ENCODE measurements at places on chromosomes 2 and 18.

DNA sequence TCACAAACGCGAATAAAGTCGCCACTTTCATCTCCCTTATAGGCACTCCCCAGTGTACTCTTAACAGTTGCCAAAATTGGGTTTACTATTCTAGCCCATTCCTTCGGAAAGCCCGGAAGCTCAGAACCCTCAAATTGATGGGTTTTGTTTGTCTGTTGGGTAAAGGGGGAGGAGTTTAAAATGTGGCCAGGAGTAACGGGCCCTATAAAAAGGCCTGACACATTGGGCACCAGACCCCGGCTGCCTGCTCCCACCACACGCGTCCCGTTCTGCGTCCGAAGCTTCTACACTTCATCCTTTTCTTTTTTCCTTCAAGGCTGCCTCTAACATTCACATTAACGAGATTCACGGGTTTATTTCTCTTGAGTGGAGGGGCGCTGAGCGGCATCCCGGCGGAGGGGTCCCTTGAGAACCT is 837 bp downstream of the NHEJ1 start:
- no peak for DNase-seq

DNA sequence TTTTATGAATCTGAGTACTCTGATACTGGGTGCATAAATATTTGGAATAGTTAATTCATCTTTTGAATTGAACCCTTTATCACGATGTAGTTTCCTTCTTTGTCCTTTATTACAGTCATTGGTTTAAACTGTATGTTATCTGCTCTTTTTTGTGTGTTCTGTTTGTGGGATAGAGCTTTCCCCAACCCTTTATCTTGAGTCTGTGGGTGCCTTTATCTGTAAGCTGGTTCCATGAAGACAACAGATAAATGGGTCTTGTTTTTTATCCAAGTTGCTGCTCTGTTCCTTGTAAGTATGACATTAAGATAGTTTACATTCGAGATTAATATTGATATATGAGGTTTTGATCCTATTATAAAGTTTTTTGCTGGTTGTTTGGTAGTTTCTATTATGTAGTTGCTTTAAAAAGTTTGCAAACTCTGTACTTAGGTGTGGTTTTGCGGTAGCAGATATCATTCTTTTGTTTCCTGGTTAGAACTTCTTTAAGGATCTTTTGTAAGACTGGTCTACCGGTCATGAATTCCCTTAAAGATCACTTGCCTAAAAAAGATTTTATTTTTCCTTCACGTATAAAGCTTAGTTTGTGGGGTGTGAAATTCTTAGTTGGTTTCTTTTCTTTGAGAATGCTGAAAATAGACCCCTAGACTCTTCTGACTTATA is 1451.3 kb upstream of the SLC39A10 start:
- DNase-seq, result no peak

DNA sequence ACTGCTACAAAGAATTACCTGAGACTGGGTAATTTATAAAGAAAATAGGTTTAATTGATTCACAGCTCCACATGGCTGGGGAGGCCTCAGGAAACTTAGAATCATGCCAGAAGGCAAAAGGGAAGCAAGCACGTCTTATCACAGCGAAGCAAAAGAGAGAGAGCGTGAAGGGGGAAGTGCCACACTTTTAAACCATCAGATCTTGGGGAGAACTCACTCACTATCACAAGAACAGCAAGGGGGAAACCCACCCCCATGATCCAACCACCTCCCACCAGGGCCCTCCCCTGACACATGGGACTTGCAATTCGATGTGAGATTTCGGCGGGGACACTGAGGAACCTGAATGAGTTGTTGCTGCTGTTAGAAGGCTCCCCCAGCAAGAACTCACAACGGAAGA is 220.2 kb upstream of the PIEZO2 start:
- DNase-seq, result no peak

- no peak for DNase-seq
Observed at GRCh38 chr2:11533278-11534070, at the start of gene GREB1. GREB1 (plus strand) TSS chr2:11534045; CDS start chr2:11556615, 22,570 bp downstream.

DNA sequence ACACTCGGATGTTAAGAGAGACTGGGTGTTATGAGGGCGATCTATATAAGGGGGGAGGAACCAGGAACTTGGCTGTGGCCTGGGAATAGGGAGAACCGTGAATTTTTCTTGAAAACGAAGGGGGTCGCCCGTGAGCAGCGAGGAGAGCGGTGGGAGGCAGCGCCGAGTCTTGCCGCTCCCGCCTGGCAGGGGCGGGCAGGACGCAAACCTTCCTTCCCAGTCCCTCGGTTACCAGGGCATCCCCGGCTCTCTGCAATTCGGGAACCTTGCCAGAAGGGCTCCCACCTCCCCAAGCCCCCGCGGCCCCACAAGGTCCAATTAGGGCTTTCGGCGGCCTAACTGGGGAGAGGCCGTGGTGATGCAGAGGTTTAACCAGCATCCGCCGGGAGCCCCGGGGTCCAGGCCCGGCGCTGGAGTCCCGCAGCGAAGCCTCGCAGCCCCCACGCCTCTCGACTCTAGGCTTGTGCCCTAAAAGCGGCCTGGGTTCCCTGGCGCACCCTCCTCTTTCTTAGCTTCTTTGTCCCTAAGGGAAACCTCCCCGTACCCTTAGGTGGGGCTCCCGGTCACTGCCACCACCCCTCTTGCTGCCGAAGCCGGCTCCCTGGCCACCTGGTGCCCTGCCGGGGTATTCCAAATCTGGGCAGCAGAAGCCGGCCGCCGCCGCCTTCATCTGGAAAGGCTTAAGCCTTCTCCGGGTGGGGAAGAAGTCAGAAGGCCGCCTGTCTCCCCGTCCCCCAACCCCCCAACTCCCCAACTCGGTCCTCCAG is 680 bp upstream of the FHOD3 start:
- no peak for DNase-seq

GRCh38 chr2:201057715-201058248 is 13.7 kb downstream of the HYCC2 start:
- DNase-seq, result no peak

DNA sequence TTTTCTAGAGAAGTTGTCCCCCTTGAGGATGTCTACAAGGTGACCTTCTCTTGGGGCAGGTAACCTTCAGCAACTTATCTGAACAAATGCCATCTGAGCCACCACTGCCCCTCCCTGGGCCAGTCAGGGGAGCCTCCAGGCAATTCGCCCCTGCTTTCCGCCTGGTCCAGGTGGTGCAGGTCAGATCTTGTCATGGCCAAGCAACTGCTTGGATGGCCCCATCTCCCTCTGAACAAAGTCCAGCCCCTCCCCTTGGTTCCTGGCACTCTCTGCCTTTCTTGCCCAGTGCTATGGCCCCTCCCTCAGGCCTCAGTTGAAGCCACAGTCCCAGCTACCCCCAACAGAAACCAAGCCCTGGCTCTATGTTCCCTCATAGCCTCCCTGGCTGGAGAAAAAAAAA is 138.7 kb downstream of the ALPK2 start:
- no peak for DNase-seq

DNA sequence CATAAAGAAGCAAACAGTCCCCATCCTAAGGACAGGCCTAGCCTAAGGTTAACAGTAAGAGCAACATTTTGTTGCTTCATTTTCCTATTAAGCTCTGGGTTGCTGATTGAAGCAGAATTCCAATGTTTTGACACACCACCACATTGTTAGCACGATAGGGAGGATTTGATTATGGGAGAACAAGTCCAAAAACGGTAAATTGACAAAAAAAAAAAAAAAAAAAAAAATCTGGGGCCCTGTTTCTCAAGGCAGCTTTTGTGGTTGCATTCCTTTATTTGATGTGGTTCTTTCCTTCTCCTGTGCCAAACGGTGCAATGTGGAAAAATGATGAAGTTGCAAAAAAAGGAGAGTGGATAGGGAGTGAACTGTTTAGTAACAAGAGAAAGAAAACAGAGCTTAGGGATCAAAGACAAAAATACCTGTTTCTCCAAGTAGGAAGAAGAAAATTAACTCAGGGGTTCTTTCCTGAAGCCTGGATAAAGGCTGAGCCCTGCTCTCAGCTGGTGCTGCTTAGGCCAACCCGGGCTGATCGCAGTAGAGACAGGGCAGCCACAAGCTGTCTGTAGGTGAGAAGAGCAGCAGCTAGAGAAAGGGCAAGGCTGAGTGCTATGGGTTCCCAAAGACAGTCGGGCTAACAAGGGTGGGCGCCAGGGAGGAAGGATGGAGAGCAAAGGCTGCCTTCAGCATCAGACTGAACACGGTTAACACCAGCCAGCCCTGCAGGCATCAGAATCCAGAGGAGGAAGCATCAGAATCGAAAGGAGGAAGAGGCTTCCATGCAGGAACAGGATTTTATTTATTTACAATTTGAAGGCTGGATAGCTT is 167.8 kb upstream of the FOSL2 start:
- no peak for DNase-seq

GRCh38 chr2:925309-925708 is 25.3 kb upstream of the SNTG2 start:
- DNase-seq, result no peak

- no peak for DNase-seq
Observed at GRCh38 chr18:78090584-78090983, 840.9 kb downstream of the GALR1 start.

DNA sequence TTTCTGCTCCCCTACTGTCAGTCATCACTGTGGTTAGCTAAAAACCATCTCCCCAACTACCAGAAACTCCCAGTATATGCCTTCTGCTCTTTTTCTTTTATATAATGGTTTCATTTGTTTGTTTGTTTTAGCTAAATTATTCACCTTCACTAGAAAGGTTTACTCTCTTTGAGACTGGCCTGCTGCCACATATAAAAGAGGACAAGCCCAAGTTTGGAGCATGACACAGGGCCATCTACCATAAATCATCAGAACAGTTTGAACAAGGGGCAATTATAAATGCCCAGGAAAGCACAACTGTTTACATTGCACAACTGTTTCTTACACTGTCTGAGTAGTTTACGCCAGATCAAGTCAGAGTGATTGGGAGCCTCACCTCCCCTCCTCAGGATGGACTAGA is 471.0 kb upstream of the PIK3C3 start:
- no peak for DNase-seq

- no peak for DNase-seq
Observed at GRCh38 chr18:24869285-24869684, 408.8 kb downstream of the HRH4 start.

GRCh38 chr2:118056165-118056534 is 32.1 kb upstream of the INSIG2 start:
- DNase-seq, result no peak

DNA sequence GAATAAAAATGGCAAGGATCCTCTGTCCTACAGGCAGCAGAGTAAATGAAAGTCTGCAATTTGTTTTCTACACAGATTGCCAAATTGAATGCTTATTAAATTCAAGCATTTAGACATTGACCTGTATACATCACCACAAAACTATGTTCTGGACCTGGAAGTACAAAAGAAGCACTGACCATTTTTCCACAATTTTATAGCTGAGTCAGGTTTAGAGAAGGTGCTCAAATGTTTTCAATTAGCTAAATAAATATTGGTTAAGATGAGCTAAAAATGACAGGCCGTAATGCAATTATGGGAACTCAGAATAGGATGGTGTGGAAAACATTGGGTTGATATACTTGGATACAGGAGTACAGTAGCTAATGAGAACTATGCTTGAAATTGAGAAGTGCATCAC is 490.7 kb upstream of the MEIS1 start:
- DNase-seq, result no peak

GRCh38 chr2:26333293-26333692 is 12.7 kb upstream of the SELENOI start:
- DNase-seq, result no peak

GRCh38 chr2:12929758-12930157 is 213.0 kb downstream of the TRIB2 start:
- DNase-seq, result no peak

DNA sequence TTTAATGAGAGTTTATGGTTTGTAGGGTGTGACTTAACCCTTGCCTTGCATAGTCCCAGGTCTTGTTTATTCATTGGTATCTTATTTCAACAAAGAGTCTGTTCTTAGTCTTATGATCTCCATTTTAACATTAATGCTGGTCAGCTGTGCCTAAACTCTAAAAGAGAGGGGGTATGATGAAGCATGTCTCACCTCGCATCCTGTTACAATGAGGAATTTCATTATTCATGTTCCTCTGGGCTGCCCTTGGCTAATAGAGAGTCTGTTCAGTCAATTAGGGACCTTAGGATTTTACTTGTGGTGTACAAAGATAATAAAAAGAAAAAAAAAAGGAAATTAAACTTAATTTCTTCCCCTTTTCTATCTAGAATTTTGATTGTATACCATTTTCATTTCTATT is 831.9 kb upstream of the CDH2 start:
- no peak for DNase-seq
